Natural killer cell treated with Interleukin-12 subunit alpha and Interleukin-12 subunit beta and Interleukin-15 and Interleukin-18, amount 100 ng/mL, for 72 hours (primary cell): ENCODE measurements at places on chromosomes 7 and 10. TPM values are rescaled to one million over a fixed set of nuclear protein-coding genes. Genes with fewer than 3 reads are reported as not detected.
A peak's percentile ranks its signal among the peaks of the same experiment; 100 is the strongest.

Gene TMEM139
- total RNA-seq = not detected

Gene GPR26
- total RNA-seq = not detected

Gene SLC26A4
- total RNA-seq = 1.1 TPM

Gene CDHR1
- 3.3 TPM for total RNA-seq

Gene BET1
- total RNA-seq = 23.8 TPM

Gene OPALIN
- total RNA-seq = not detected

GRCh38 chr7:48424731-48425130, 253.5 kb downstream of the ABCA13 start:
- no peaks in the 10 kb centered on the region for H3K4me1 ChIP-seq
- no peaks in the 10 kb centered on the region for H3K27me3 ChIP-seq
- DNase-seq = no peak
- H3K4me3 ChIP-seq = no peak overlapping the region

- peaks cover 5% of the 10 kb centered on the region for H3K27me3 ChIP-seq
- no peak overlapping the region for H3K4me3 ChIP-seq
- no peaks in the 10 kb centered on the region for H3K36me3 ChIP-seq
- DNase-seq = no peak
Measured at GRCh38 chr10:10462151-10462941, 555.3 kb upstream of the CELF2 start.

- H3K27me3 ChIP-seq = no peaks in the 10 kb centered on the region
- no peaks in the 10 kb centered on the region for H3K36me3 ChIP-seq
- DNase-seq = no peak
- no peak overlapping the region for H3K27ac ChIP-seq
- no peaks in the 10 kb centered on the region for H3K4me1 ChIP-seq
- no peak overlapping the region for H3K4me3 ChIP-seq
Measured at GRCh38 chr10:93028883-93029282, 31.7 kb upstream of the CYP26C1 start.

DNA sequence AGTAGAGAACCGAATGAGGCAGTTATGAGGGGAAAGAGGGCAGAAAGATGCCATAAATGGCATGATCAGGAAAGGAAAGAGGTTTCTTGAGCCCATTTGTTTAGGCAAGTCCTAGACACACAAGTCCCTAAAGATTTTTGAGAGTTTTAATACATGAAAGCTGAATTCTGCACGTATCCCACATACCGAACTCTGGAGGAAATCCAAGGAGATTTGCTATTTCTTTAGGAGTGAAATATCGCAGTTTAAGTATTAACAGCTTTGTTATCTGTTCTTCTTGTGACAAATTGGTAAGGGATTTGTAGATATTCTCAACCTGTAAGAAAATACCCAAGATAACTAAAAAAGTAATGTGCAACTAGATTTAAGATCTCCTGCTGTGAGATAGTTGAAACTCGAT, 23.7 kb upstream of the CUBN start:
- no peak overlapping the region for H3K27ac ChIP-seq
- no peak overlapping the region for H3K4me3 ChIP-seq
- H3K27me3 ChIP-seq = no peaks in the 10 kb centered on the region

GRCh38 chr7:22610951-22611757, 111.2 kb upstream of the STEAP1B start:
- DNase-seq = no peak
- peaks cover 32% of the 10 kb centered on the region for H3K4me1 ChIP-seq
- H3K4me3 ChIP-seq = peak overlapping the region; percentile 58
- H3K36me3 ChIP-seq = peaks cover 8% of the 10 kb centered on the region
- H3K27me3 ChIP-seq = peaks cover 29% of the 10 kb centered on the region

DNA sequence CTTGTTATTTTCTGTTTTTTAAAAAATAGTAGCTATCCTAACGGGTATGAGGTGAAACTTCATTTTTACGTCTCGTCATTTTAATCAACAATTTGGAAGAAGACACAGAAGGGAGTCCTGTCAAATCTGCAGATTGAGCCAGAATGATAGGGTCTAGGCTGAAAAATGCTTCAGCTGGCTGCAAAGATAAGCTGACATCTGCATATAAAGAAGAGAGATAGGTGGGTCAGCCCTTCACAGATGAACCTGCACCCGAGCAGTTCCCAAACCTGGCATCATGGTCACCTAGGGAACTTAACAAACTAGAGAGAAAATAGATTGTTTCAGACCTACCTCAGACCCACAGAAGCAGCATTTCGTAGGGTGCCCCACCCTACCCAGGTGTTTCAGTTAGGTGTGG, 35.2 kb upstream of the BMPR1A start:
- peaks cover 15% of the 10 kb centered on the region for H3K27me3 ChIP-seq
- H3K4me3 ChIP-seq = no peak overlapping the region
- peaks cover 8% of the 10 kb centered on the region for H3K4me1 ChIP-seq
- no peaks in the 10 kb centered on the region for H3K36me3 ChIP-seq
- no peak for DNase-seq

GRCh38 chr10:93030409-93030808, 30.2 kb upstream of the CYP26C1 start:
- H3K4me1 ChIP-seq = no peaks in the 10 kb centered on the region
- no peaks in the 10 kb centered on the region for H3K36me3 ChIP-seq
- no peak for DNase-seq
- H3K27me3 ChIP-seq = no peaks in the 10 kb centered on the region
- H3K27ac ChIP-seq = no peak overlapping the region

- H3K27ac ChIP-seq = no peak overlapping the region
- H3K36me3 ChIP-seq = peaks cover 4% of the 10 kb centered on the region
- no peaks in the 10 kb centered on the region for H3K4me1 ChIP-seq
- H3K27me3 ChIP-seq = no peaks in the 10 kb centered on the region
Measured at GRCh38 chr7:98643236-98643985, 26.3 kb downstream of the NPTX2 start.

DNA sequence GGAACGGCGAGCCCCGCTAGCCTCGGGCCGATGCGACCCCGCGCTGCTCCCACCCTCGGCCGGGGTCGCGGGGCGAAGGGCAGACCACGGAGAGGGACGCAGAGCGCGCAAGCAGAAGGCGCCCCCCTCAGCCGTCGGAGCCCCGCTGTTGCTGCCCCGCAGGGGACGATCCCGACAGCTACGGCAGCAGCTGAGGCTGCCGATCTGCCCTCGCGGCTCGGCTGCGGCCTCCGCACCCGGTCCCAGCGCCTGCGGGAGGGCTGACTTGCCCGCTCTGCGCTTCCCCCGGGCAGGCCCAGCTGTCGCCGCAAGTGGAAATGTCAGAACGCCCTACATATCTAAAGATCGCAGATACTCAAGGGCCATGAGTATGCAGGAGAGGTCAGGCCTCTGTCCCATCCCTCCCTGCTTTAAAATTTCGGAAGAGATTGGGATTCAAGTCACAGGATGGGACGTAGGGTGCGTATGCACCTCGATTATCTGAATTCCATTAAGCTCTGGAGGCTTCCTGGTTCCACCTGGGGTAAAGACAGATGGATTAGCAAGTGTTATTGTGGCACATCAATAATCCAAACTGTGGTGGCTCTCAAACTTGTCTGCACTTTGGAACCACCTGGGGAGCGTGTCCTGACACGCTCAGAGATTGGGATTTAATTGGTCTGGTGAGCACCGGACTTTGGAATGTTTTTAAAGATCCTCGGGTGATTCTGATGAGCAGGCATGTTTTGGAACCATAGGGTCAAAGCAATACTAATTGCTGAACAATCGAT, at the start of gene CRPPA:
TSS of gene CRPPA (minus strand) at position 206 of the 770 bp plus-strand sequence. CDS start 216 bp downstream, outside the sequence.
- peak within 1 kb of the TSS; percentile 90 for H3K27ac ChIP-seq
- peak within 1 kb of the TSS; percentile 97 for H3K4me3 ChIP-seq
- peaks cover 16% of the 10 kb centered on the region for H3K4me1 ChIP-seq
- H3K27me3 ChIP-seq = no peaks in the 10 kb centered on the region
- peak; percentile 67 for DNase-seq

DNA sequence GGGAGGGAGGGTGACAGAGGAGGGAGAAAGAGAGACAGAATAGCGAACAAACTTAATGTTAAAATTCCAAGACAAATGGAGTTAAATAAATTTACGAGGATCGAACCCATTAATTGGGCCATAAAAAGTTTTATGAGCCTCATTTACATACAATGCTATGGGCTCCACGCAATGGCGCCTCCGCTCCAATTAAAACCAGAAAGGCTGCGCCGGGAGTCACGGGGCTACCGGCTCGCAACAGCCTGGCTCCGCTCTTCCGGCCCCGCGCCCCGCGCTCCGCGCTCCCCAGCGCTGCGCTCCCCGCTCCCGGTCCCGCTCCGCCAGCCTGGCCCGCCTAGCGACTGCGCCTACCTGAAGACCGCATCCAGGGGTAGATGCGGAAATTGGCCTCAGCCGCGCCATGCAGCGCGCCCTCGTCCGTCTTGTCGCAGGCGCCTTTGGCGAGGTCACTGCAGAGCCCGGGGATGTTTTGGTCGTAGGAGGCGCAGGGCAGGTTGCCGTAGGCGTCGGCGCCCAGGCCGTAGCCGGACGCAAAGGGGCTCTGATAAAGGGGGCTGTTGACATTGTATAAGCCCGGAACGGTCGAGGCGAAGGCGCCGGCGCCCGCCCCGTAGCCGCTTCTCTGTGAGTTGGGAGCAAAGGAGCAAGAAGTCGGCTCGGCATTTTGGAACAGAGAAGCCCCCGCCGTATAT, 513 bp downstream of the HOXA7 start:
- peak overlapping the region; percentile 56 for H3K4me3 ChIP-seq
- peaks cover 49% of the 10 kb centered on the region for H3K4me1 ChIP-seq
- no peaks in the 10 kb centered on the region for H3K36me3 ChIP-seq
- peaks cover 76% of the 10 kb centered on the region for H3K27me3 ChIP-seq

GRCh38 chr7:107876916-107877315, 14.1 kb upstream of the DLD start:
- H3K27me3 ChIP-seq = peaks cover 25% of the 10 kb centered on the region
- H3K4me3 ChIP-seq = no peak overlapping the region
- H3K36me3 ChIP-seq = no peaks in the 10 kb centered on the region

DNA sequence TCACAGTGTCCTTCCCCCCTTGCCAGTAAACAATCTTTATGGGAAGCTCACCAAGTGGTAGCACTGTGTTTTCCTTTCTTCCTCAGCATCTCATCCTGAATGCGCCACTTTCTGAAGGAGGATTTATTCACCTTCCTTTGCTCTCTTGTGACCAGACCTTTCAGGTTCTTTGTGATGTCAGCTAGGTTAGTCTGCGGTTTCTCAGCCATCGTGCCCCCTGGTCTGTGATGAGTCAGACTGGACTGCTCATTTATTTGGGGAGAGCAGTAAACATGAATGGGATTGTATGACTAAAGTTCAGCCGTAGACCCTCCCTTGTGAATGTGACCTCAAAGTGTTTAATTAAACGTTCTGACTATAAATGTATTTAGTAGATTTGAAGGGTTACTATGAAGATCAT, 235.1 kb upstream of the CELF2 start:
- no peak overlapping the region for H3K27ac ChIP-seq
- H3K27me3 ChIP-seq = peaks cover 44% of the 10 kb centered on the region
- no peaks in the 10 kb centered on the region for H3K36me3 ChIP-seq
- no peak for DNase-seq
- no peak overlapping the region for H3K4me3 ChIP-seq

- no peaks in the 10 kb centered on the region for H3K27me3 ChIP-seq
- H3K27ac ChIP-seq = peak overlapping the region; percentile 94
- DNase-seq = no peak
- H3K4me3 ChIP-seq = peak overlapping the region; percentile 97
Measured at GRCh38 chr7:38321515-38321944, 48.1 kb upstream of the TARP start.
